ENCODE measurements at places on chromosomes 6 and 20.

- no peak for DNase-seq
Measured at GRCh38 chr20:33649201-33649681, 12.9 kb upstream of the C20orf144 start.

GRCh38 chr20:1033751-1034414 lies 31.8 kb upstream of the RSPO4 start:
- DNase-seq, result no peak

DNA sequence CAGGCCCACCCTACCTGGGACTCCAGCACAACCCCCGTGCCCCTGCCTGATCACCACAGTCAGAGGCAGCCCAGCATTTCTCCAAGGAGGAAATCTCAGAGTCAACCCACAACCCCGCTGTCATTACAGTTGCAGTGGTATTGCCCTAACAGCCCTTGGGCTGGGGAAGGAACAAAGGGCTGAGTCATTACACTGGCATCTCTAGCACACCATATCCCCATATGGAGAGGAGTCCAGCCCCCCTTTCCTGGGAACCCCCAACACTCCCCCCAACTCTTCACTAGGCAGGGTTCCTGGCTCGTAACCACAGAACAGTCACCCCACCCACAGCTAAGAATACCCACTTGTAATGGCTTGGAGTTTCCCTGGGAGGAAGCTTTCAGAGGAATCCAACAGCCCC lies 149.4 kb upstream of the OGFRL1 start:
- DNase-seq, result no peak

GRCh38 chr6:46129629-46130511 lies at the start of gene ENPP4:
Gene ENPP4, plus strand, starts transcription at chr6:46129989. Its CDS starts 9,595 bp downstream, at chr6:46139584.
- DNase-seq, result peak; percentile 24

DNA sequence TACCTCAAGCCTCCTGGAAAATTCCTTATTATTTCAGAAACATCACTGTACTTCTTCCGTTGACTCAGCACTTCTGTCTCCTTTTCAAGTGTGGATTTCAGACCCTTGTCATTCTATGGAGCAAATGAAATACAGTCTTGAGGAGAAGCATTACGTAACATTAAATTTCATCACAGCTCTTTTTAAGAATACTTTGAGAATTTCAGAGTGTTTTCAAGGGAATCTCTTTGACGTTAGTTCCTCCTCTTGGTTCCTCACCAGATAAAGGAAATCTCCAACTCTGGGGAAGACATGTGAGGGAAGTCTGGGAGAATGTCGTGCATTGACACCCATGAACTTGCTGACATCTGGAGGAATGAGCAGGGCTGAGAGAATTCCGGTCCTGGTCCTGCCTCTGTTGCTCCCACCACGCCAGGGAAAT lies 32.3 kb downstream of the UST start:
- DNase-seq, result no peak

DNA sequence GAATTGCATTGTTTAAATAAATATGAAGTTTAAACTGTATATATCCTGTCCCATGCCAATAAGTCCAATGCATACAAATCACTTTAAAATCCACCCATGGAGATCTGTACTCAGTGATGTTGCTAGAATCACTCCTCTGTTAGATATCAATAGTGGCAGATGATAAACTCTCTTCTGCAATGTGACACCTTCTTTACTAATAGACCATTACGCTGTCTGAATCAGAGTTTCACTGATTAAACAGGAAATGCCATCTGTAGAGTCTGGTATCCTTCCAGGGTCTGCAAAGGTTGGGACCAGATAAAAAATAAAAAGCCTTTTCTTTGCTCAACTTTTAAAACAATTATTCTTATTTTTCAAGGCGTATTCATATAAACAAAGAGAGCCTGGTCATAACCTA lies 134.5 kb downstream of the EDN3 start:
- no peak for DNase-seq

- no peak for DNase-seq
Measured at GRCh38 chr20:5882166-5882565, 68.2 kb downstream of the TRMT6 start.

- DNase-seq, result no peak
Measured at GRCh38 chr6:162899148-162899547, 171.4 kb downstream of the PACRG start.
